Neural crest cell (in vitro differentiated cells): ENCODE measurements at places on chromosomes 16 and 17. TPM values are rescaled to one million over a fixed set of nuclear protein-coding genes. Genes with fewer than 3 reads are reported as not detected.

Gene LITAF
- 62.9 and 69.7 TPM in 2 replicates for total RNA-seq

Gene SLFN14
- not detected in 2 replicates for total RNA-seq

Gene TMC6
- total RNA-seq = 85.0 and 86.0 TPM in 2 replicates

Gene KRTAP4-6
- not detected in 2 replicates for total RNA-seq

Gene BAHCC1
- 57.4 and 61.3 TPM in 2 replicates for total RNA-seq

Gene ARHGDIA
- 405 and 429 TPM in 2 replicates for total RNA-seq

Gene MRM1
- total RNA-seq = 4.6 and 5.4 TPM in 2 replicates

Gene IL21R
- 0.55 and 0.79 TPM in 2 replicates for total RNA-seq

Gene SLC6A2
- not detected in 2 replicates for total RNA-seq

Gene TP53TG3B
- total RNA-seq = not detected in 2 replicates

Gene KCNH6
- 0.12 TPM in 1 of 2 replicates, not detected in the other for total RNA-seq

Gene TEKT5
- 0.25 and 0.68 TPM in 2 replicates for total RNA-seq

Gene CHST6
- 22.4 and 23.1 TPM in 2 replicates for total RNA-seq

Gene ELMO3
- total RNA-seq = 3.9 and 4.5 TPM in 2 replicates

Gene SMIM36
- not detected in 2 replicates for total RNA-seq

Gene STAT5A
- 2.6 and 2.9 TPM in 2 replicates for total RNA-seq

Gene C17orf107
- total RNA-seq = 1.7 and 1.8 TPM in 2 replicates

Gene EARS2
- total RNA-seq = 27.5 and 27.9 TPM in 2 replicates

Gene EEF2KMT
- 19.1 and 21.1 TPM in 2 replicates for total RNA-seq

Gene HSF4
- total RNA-seq = 1.3 TPM in 1 of 2 replicates, not detected in the other

Gene KRT32
- not detected in 2 replicates for total RNA-seq
